Activated CD8-positive, alpha-beta memory T cell treated with anti-CD3 and anti-CD28 coated beads for 36 hours (primary cell): ENCODE measurements at places on chromosomes 3 and 15. TPM values are rescaled to one million over a fixed set of nuclear protein-coding genes. Genes with fewer than 3 reads are reported as not detected.

The CFAP161 gene
- total RNA-seq: not detected

The CSPG5 gene
- 0.74 TPM for total RNA-seq

The UROC1 gene
- not detected for total RNA-seq

The LRRC49 gene
- 0.65 TPM for total RNA-seq

The CACNA2D3 gene
- not detected for total RNA-seq

The DLL4 gene
- total RNA-seq: not detected

The WNT5A gene
- not detected for total RNA-seq

The SLC24A5 gene
- not detected for total RNA-seq
